ENCODE measurements at places on chromosomes 12 and 14. TPM values are rescaled to one million over a fixed set of nuclear protein-coding genes. Genes with fewer than 3 reads are reported as not detected.

DNA sequence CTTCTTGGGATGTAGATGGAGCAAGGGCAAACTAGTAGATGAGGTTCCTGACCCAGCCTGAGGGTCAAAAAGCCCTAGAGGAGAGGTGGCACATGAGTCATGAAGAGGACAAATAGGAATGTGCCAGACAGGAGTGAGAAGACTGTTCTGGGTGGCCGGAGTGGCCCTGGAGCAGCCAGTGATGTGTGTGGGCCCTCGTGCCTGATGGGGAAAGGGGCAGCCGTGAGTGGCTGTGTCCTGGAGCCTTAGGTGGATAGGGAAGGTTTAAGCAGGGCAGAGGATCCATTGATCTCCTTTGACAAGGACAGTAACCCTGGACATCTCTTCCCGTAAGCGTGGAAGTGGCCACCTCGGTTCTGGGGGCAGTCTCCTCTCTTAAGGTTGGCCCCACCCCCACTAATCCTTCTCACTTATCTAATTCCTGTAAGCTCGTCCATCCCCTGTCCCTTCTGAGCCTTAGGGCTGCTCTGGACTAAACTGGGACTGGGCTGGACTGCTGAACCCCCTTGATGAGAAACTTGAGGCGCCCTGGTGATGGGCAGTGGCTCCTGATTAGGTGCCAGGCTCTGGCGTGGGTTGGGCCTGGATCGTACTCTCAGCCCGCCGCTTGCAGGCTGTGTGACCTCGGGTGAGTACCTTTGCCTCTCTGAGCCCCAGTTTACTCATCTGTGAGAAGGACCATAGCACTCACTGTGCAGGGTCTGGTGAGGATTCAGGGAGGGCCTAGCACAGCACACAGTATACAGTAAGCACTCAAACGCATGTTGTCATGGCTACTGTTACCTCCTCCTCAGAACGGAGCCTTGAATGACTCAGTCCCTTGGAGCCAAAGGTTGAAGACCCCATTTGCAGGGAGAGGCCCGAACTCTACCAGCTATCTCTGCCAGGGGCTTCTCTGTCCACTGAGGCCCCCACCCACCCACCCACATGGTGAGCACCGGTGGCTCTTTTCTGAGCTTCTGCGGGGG lies 4.0 kb downstream of the FAM222A start:
- no peak overlapping the region for H3K4me3 ChIP-seq
- H3K27me3 ChIP-seq = no peaks in the 10 kb centered on the region
- no peaks in the 10 kb centered on the region for H3K36me3 ChIP-seq
- no peak overlapping the region for H3K27ac ChIP-seq
- H3K4me1 ChIP-seq = peaks cover 67% of the 10 kb centered on the region

GRCh38 chr12:79883216-79883615 lies 51.7 kb downstream of the PPP1R12A start:
- no peaks in the 10 kb centered on the region for H3K27me3 ChIP-seq
- H3K4me1 ChIP-seq = peaks cover 65% of the 10 kb centered on the region
- H3K36me3 ChIP-seq = no peaks in the 10 kb centered on the region
- no peak overlapping the region for H3K4me3 ChIP-seq
- DNase-seq = no peak
- H3K27ac ChIP-seq = no peak overlapping the region

GRCh38 chr12:64551676-64552075 lies 58.6 kb upstream of the RASSF3 start:
- no peak for DNase-seq
- peaks cover 3% of the 10 kb centered on the region for H3K4me1 ChIP-seq
- no peak overlapping the region for H3K27ac ChIP-seq
- H3K4me3 ChIP-seq = no peak overlapping the region
- no peaks in the 10 kb centered on the region for H3K27me3 ChIP-seq

GRCh38 chr14:100306998-100307765 lies 938 bp upstream of the SLC25A29 start:
- peak overlapping the region; percentile 82 for H3K27ac ChIP-seq
- no peaks in the 10 kb centered on the region for H3K27me3 ChIP-seq
- H3K36me3 ChIP-seq = no peaks in the 10 kb centered on the region
- DNase-seq = peak; percentile 45

- no peak overlapping the region for H3K27ac ChIP-seq
- no peaks in the 10 kb centered on the region for H3K4me1 ChIP-seq
- DNase-seq = no peak
- no peak overlapping the region for H3K4me3 ChIP-seq
- H3K27me3 ChIP-seq = no peaks in the 10 kb centered on the region
Observed at GRCh38 chr14:61893371-61893940, 131.2 kb downstream of the SNAPC1 start.

GRCh38 chr14:95173518-95173917 lies 16.2 kb upstream of the DICER1 start:
- no peak overlapping the region for H3K27ac ChIP-seq
- H3K4me3 ChIP-seq = no peak overlapping the region
- no peak for DNase-seq
- H3K36me3 ChIP-seq = no peaks in the 10 kb centered on the region
- H3K27me3 ChIP-seq = no peaks in the 10 kb centered on the region
- H3K4me1 ChIP-seq = no peaks in the 10 kb centered on the region

Gene SLC38A6
- 5.2 TPM for total RNA-seq
